ENCODE measurements at places on chromosomes 3 and 15.
A peak's percentile ranks its signal among the peaks of the same experiment; 100 is the strongest.

DNA sequence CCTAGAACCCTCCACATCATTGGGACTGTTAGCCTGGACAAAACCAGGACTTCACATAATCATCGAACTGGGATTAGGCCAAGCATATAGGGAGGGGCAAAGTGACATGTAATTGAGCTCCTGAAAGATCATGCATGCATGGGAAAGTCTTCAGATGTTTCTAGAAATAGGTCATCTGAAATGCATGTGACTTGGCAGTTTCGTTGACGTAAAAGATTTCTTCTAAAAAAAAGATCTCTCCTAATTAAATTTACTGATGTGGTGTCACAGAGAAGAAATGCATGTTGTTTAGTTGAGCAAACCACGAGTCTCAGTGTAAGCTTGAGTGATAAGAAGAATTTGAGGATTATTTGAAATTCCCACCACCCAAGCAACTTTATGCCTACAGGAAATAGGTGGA is 70.0 kb upstream of the LIMD1 start:
- no peak for DNase-seq

DNA sequence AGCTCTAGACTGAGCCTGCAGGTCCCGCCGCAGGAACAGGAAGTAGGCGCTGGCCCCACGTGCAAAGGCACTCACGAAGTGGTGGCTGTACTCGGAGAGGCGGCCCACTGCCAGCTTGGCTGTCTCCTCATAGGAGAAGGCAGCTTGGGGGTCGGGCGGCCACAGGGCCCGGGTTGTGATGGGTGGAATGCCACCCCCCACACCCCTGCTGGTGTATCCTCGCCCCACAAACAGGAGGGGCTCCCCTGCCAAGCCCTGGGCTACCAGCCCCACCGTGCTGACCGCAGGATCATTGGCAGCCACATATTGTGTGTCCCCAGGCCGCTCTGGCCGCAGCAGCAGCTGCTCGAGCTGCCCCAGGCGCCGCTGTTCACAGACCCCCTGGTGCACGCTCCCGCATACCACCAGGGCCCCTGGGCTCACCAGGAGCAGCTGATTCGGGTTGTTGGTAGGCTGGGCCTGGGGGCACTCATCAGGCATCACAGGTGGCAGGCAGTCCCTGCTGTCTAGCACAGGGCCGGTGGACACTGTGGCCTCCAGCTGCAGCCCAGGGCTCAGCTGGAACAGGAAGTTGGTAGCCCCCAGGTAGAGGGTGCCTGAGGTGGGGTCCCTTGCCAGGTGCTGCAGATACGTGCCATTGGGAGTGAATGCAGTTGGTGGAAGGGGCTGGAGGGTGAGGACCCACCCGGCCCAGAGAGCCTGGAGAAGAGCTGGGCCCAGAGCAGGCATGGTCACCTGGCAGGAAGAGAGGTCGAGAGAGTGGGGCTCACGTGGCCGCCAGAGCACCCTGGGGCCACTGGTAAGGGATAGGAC is 5.8 kb downstream of the PLXNB1 start:
- DNase-seq = no peak

- peak; percentile 56 for DNase-seq
Observed at GRCh38 chr3:136818191-136818768, 646 bp upstream of the SLC35G2 start.

DNA sequence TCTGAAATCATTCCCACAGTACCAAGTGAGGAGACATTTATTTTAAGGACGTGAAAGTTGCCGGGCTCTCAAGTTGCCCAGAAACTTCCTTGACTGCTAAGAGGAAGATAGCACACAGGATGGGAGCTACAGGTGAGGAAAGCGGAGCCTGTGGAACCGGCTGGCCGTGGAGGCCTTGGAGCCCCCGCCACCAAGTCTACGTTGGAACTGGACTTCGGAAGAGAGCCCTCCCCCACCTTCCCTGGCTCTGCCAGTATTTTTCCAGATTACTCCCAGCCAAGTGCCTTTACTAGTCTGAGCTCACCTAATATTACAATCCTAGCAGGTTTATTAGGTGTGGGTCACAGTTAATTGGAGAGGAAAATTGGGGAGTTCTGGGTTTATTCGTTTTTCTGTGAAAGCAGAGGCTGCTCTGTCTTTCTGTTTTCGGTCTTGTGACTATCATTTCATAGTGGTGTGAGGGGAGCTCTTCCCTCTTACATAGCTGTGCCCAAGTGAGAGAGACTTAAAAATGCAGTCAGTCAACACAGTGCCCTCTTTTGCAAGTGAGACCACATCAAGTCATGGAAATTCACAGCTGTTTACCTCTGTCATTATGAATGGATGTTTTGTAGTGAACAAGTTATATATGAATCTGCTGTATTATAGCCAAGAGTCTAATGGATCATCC is 6.8 kb downstream of the BOC start:
- DNase-seq = no peak

DNA sequence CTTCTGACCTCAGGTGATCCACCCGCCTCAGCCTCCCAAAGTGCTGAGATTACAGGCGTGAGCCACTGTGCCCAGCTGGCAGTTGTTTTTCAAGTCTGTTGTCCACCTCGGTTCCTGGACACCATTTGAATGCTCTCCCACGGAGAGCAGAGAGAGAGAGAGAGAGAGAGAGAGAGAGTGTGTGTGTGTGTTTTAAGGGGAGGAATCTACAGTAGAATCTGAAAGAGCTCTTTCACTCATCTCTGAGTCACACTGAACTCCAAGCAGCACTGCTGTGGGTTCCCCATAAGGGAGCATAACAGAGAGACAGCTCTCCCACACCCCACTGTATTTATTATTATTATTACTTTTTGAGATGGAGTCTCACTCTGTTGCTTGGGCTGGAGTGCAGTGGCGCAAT is 156.6 kb downstream of the RPLP1 start:
- no peak for DNase-seq

DNA sequence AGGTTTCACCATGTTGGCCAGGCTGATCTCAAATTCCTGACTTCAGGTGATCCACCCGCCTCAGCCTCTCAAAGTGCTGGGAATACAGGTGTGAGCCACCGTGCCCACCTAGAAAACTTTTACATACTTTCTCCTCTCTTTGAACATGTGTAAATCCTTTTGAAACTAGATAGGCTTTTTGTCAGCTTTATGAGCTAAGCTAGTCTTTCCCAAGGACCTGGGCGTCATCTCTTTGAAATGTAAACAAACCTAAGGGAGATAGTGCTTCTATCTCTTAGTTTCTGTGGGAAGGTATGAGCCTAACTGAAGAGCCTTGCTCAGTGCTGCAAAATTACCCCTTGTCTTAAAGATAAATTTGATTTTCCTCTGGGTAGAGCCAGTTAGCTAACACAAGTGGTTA is 4.8 kb downstream of the CX3CR1 start:
- no peak for DNase-seq

- DNase-seq = no peak
Observed at GRCh38 chr3:36814776-36815175, 50.4 kb upstream of the DCLK3 start.

DNA sequence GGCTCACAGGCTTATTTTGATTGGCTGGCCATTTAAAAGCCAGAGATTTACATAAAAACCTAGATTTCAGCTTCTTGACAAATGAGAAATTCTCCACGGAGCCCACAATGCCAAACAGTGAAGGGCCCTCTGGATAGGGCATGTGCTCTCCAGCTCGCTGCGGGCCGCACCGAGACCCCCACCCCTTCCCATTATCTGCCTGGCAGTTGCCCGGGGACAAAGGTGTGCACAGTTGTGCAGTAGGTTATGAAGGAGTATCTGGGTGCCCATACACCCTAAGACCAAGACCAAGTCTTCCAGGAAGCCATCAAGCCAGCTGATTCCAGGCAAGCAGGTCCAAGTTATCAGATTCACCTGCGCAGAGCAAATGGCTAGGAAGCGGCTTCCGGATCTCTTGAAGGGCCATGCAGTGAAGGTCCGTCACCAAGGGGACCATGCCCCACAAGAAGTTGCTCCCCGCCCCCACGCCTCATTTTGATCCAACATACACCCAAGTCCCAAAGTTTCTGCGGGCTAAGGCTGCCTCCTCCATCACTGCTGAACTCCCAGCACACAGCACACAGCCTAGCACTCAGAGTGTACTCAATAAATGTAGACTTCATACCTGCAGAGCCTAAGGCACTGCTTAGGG is 1.3 kb downstream of the MRPS25 start:
- DNase-seq = no peak

- DNase-seq = no peak
Observed at GRCh38 chr3:183698756-183699155, 1.2 kb downstream of the YEATS2 start.

DNA sequence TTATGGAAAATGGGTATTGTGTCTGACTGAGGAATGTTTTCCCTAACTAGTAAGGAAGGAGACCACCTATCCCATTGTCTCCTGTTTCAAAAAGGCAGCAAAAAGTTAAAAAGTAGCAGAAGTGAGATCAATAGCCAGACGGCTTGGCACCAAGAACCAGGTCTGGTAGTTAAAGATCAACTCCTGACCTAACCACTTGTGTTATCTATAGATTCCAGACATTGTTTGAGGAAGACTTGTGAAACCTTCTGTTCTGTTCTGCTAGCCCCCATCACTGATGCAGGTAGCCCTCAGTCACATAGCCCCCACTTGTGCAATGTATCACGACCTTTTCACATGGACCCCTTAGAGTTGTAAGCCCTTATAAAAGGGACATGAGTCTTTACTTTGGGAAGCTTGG is 46.3 kb upstream of the C2CD4B start:
- no peak for DNase-seq
